Breast epithelium (tissue), 4 donors: ENCODE measurements at places on chromosomes 1 and 21.

DNA sequence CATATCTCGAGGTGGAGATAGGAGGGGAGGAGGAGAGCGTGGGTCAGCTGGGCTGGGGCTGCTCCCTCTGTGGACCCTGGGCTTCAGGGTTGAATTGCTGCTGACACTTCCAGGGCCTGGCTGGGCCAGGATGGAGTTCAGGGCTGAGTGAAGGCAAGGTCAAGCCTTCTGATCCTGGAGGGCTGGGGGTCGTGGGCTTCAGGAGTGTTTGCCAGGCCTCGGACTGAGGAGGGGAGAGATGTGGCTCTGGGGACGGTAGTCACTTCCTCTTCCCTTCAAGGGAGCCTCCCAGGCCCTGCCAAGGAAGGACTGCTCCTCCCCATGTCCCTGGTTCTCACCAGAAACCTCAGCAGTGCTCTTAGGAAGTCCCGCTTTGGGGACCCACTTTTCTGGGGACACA lies 12.1 kb upstream of the FAM131C start:
- DNase-seq = no peak

DNA sequence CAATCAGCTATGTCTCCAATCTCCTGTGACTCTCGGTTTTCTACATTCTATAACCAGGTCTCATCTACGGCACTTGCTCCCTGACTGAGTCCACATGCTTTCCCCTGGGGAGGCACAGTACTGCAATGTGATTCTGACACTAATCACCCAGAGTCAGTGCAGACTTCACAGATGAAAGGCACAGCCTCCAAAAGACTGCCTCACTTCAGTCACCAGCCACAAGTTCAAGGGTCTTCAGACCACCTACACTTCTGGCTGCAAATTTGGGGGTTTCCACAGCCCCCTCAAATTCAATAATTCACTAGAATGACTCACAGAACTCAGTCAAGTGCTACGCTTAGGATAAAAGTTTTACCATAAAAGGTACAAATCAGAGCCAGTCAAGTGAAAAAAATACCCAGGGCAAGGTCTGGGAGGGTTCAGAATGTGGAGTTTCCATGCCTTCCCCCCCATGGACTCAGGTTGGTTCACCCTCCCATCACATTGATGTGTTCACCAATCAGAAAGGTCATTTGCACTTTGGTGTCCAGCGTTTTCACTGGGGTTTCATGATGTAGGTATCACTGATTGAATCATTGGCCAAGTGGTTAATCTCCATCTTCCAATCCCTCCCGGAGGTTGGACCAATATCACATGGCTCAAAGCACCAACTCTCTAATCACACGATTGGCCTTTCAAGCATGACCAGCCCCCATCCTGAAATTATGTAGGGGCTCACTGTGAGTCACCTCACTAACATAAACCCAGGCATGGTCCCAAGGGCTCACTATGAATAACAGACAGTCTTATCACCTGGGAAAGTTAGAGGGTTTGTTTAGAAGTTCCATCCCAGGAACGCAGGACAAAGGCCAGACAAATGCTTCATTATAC lies 182.9 kb upstream of the CAMK1G start:
- DNase-seq = no peak

- no peak for DNase-seq
Observed at GRCh38 chr1:117089996-117090395, 29.9 kb downstream of the TTF2 start.

- DNase-seq = no peak
Observed at GRCh38 chr1:56590520-56591011, 11.2 kb upstream of the PLPP3 start.

DNA sequence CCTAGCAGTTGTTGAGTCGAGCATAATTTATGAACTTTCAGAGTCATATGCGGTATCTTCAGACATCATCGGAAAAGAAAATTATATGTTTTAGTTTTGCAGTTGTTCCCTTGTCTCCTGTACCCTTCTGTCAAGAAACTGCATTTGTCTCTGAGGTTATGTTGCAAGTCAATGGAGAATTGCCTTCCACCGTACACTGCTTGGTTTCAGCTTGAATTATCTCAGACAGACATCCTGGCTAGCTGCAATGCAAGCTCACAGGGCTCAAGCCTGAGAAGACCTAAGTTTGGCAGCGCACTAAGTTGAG lies 156.0 kb downstream of the NFIA start:
- DNase-seq = no peak

- DNase-seq = no peak
Observed at GRCh38 chr21:45326169-45326851, 38.6 kb upstream of the POFUT2 start.

DNA sequence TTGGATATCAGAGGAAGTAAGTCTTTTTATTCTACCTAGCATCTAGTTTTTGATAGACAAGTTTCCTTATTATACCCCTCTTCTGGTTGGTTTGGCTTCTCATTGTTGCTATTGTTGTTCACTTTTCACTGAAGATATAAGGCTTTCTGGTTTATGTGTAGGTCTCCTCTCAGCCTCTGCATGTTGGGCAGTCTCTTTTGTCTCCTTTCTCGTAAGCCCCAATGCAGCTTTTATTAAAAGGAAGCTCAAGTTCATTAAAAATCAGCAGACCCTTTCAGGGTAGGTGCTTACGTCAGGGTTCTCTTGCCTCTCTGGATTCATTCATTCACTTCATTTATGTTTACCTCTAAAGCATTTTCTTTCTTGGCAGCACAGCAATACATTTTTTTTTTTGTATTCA lies 4.8 kb upstream of the DHX9 start:
- DNase-seq = no peak

GRCh38 chr1:32372149-32372756 lies 9.9 kb downstream of the TSSK3 start:
- no peak for DNase-seq

- DNase-seq = peak; percentile 62
Observed at GRCh38 chr1:203338335-203339036, 12.4 kb downstream of the FMOD start.

- no peak for DNase-seq
Observed at GRCh38 chr1:201020721-201021629, 2.5 kb downstream of the KIF21B start.

GRCh38 chr1:26854906-26855305 lies 8.0 kb upstream of the SFN start:
- DNase-seq = no peak

DNA sequence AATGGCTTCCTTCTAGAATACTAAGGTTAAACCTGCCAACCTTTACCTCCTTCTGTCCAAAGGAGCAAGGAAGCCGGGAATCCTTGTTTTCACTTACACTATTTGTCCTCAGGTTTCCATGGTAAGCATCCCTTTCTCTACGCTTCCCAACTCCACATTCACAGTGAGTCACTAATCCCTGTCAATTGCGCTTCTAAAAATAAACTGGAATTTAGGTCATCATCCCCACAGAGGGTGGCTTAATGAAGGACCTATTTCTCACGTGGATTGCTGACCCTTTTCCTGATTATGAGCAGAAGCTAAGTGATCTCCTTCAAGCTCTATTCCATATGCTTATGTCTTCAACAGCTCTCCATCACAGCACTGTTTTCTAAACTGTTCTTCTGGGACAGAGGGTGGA lies 39.9 kb upstream of the ABCA4 start:
- no peak for DNase-seq

DNA sequence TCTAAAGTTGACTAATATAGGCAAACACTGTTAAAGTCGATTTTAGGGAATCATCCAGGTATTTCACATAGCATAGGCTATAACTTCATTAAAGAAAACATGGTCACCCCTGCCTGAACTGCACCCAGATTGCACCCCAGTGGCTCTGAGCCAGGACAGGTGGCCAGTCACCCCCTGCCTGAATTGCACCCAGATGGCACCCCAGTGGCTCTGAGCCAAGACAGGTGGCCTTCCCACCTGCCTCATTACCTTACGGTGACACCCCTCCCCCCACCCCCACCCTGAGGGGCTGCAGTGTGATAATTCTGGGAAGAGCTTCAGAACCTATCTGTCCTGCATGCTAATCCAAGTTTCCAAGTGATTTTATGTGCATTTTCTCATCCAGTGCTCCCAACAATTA lies 78.9 kb downstream of the DSCAM start:
- DNase-seq = no peak

- DNase-seq = no peak
Observed at GRCh38 chr1:227234998-227235405, 83.3 kb downstream of the CDC42BPA start.

- DNase-seq = no peak
Observed at GRCh38 chr1:184051138-184051484, 419 bp upstream of the TSEN15 start.

- DNase-seq = no peak
Observed at GRCh38 chr1:176445402-176445801, 17.6 kb upstream of the PAPPA2 start.

GRCh38 chr1:14027099-14027498 lies 327.1 kb downstream of the PRDM2 start:
- DNase-seq = no peak

- no peak for DNase-seq
Observed at GRCh38 chr1:207908107-207908734, 2.7 kb downstream of the CD34 start.

DNA sequence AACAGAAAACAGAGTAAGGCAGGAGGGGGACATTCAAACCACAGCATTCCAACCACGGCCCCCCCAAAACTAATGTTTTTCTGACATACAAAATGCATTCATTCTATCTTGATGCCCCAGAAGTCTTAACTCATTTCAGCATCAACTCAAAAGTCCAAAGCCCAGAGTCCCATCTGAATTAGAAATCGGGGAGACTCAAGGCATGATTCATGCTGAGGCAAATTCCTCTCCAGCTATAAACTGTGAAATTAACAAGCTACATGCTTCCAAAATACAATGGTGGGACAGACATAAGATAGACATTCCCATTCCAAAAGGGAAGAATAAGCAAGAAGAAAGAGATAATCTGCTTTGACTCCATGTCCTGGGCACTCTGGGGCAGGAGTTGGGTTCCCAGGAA lies 73.9 kb downstream of the KCNJ15 start:
- no peak for DNase-seq

DNA sequence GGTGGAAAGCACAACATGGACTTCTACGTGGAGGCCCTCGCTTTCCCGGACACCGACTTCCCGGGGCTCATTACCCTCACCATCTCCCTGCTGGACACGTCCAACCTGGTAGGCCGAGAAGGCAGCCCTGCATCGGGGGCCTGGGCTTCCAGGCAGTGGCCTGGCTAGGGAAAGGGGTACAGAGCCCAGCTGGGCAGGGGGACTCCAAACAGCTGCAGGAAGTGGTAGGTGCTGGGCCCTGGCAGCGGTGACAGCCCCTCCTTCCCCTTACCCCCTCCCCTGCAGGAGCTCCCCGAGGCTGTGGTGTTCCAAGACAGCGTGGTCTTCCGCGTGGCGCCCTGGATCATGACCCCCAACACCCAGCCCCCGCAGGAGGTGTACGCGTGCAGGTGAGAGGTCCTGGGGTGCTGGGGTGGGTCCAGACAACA lies 30.0 kb upstream of the PADI6 start:
- no peak for DNase-seq

GRCh38 chr1:183968386-183968785 lies 69.1 kb downstream of the COLGALT2 start:
- no peak for DNase-seq

- no peak for DNase-seq
Observed at GRCh38 chr1:17717594-17718535, 37.3 kb upstream of the ACTL8 start.

DNA sequence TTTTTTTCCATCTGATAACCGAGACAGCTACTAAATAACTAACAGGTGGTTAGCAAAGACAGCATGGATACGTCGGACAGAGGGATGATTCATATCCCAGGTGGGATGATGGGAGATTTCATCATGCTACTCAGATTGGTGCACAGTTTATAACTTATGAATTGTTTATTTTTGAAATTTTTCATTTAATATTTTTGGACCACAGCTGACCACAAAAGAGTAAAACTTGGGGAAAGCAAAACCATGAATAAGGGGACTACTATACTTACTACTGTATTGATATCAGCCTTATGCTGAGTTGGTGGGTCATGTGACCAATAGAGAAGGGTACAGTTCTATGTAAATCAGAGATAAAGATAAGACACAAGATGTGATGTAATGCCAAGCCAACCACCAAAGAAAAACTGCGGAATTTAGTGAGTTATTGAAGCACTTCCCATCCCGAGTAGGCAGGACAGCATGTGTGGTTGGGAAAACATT lies 248.1 kb upstream of the C1orf105 start:
- no peak for DNase-seq

- DNase-seq = no peak
Observed at GRCh38 chr1:171997936-171998335, 156.6 kb downstream of the DNM3 start.

- DNase-seq = peak; percentile 27
Observed at GRCh38 chr1:28193701-28194161, 17.2 kb upstream of the PTAFR start.

- no peak for DNase-seq
Observed at GRCh38 chr1:89460325-89460724, 64.3 kb upstream of the LRRC8B start.

DNA sequence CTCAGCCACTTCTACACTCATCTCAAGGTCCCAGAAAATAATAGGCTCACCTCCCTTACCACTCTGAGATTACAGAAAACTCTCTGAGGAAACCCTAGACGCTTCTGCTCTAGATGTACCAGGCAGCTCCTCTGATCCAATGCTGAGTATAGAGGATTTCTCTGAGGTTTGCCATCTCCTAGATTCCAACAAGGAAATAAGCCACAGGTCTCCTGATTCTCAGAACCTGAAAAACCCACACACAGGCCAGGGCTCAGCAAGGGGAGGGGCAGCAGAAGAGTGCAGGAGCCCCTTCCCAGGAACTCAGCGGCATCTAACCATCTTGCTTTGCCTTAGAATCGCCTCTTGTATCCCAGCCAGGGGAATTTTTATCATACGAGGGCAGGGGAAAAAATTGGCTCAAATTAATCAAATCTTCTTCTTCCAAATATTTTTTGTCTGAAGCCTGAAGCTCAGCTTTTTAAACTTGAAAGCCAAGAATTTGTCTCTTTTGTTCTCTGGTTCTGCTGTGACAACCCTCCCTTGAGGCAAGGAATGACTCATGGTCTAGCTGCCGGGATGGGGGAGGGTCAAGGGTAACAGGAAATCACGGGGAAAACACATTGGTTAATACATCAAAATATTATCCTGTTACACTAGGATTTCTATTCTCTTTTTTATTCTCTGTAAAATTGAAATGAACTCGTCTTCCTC lies 30.8 kb downstream of the GORAB start:
- DNase-seq = peak; percentile 79

GRCh38 chr1:42851420-42851819 lies 5.0 kb downstream of the ZNF691 start:
- no peak for DNase-seq

DNA sequence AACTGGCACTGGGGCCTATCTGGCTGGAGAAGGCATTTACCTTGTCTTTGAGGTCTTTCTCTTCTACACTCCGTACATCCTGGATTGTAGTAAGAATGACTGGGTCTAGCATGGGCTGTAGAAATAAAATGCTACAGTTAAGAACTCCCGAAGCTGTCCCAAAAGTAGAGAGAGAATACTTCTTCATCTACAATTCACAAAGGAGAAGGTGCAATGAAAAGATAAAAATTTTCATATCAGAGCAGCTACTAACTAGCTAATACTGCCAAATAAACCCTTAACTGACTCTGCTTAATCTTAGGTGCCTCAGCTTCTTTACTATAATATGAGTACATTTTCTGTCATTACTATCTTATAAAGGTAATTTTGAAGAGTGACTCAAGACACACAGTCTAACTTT lies 55.6 kb downstream of the USP24 start:
- no peak for DNase-seq
